Right cardiac atrium (tissue), 5 donors: ENCODE measurements at places on chromosomes 7 and 10. TPM values are rescaled to one million over a fixed set of nuclear protein-coding genes. Genes with fewer than 3 reads are reported as not detected.
A peak's percentile ranks its signal among the peaks of the same experiment; 100 is the strongest.

MBL2 gene
- total RNA-seq: not detected

GRCh38 chr10:10911471-10911921 is 106.2 kb upstream of the CELF2 start:
- peak; percentile 85 for DNase-seq

- DNase-seq: no peak
Measured at GRCh38 chr10:48568131-48568530, 36.7 kb downstream of the ARHGAP22 start.

- no peak for DNase-seq
Measured at GRCh38 chr7:123275036-123275753, 75.4 kb upstream of the SLC13A1 start.

DNA sequence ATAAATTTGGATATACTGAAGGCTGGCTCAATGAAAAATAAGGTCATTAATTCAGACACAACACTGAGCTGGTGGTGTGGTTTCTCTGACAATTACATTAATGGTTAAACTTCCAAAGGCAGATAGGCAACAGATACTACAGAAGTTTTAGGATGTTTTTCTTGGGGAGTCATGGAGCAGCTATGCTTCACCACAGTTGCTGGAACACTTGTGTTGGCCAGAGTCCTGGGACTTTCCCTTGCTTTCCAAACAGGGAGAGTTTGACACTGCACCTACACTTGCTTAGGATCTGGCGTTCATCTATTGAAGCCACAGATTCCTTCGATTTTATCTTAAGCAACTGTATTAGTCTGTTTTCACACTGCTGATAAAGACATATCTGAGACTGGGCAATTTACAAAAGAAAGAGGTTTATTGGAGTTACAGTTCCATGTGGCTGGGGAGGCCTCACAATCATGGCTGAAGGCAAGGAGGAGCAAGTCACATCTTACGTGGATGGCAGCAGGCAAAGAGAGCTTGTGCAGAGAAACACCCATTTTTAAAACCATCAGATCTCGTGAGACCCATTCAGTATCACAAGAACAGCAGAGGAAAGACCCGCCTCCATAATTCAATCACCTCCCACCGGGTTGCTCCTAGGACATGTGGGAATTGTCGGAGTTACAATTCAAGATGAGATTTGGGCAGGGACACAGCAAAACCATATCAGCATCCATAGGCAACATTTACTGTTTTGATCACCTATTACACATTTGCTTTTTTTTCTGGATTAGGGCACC is 27.8 kb upstream of the TMEM178B start:
- no peak for DNase-seq

- no peak for DNase-seq
Measured at GRCh38 chr10:128345353-128345752, 219.1 kb upstream of the MKI67 start.
